ENCODE measurements at places on chromosomes 12 and 14.

GRCh38 chr12:57066245-57066644, 12.3 kb downstream of the NEMP1 start:
- DNase-seq = no peak

DNA sequence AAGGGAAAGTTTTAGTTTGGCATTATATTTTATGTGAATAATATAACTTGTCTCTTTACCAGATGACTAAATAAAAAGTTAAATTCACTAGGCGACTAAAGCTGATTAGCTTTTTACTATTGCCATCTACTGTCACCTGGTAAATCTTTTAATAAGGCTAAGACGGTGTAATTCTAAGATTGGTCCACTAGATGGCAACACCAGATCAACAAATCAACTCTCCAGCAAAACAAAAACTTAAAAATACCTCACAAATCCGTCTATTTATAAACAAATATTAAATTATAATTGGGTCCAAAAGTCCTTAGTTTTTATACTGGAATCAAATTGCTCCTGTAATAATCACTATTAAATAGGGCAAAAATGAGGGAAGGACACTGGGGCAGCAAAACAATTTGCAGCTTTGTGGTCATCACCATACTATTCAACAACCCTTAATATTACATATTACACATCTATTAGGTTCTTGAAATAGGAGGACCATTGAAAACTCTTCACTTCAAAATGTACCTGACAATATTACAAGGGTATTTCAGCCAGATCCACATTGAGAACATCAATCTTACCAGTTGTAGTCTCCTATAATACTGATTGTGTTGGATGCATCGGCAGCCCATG, 47.9 kb downstream of the GALC start:
- DNase-seq = peak; percentile 64

DNA sequence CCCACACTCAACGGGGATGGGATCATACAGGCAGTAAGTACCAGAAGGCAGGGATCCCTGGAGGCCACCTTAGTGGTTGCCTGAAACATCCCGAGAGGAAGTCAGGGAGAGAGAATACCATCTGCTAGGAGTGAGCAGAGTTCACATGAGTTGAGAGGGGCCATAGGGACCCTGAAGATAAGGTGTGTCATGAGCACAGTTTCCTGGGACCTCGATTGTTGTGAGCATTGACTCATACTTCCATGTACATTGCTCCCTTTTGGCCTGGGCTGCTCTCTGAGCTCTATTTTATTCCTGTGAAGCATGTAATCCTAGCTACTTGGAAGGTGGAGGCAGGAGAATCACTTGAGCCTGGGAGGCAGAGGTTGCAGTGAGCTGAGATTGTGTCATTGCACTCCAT, 120.5 kb downstream of the TBC1D30 start:
- no peak for DNase-seq

- no peak for DNase-seq
Observed at GRCh38 chr12:67697967-67698366, 49.4 kb downstream of the DYRK2 start.

- DNase-seq = no peak
Observed at GRCh38 chr12:69456239-69456638, 13.9 kb upstream of the FRS2 start.

GRCh38 chr14:91406982-91407381, 10.6 kb downstream of the CCDC88C start:
- DNase-seq = no peak

- no peak for DNase-seq
Observed at GRCh38 chr12:44829045-44829444, 47.1 kb downstream of the NELL2 start.

- no peak for DNase-seq
Observed at GRCh38 chr12:52295663-52296062, 4.3 kb upstream of the KRT81 start.

GRCh38 chr12:124713436-124714082, 146.1 kb upstream of the NCOR2 start:
- DNase-seq = peak; percentile 93

GRCh38 chr14:66600416-66600815, 92.5 kb downstream of the GPHN start:
- peak; percentile 26 for DNase-seq

DNA sequence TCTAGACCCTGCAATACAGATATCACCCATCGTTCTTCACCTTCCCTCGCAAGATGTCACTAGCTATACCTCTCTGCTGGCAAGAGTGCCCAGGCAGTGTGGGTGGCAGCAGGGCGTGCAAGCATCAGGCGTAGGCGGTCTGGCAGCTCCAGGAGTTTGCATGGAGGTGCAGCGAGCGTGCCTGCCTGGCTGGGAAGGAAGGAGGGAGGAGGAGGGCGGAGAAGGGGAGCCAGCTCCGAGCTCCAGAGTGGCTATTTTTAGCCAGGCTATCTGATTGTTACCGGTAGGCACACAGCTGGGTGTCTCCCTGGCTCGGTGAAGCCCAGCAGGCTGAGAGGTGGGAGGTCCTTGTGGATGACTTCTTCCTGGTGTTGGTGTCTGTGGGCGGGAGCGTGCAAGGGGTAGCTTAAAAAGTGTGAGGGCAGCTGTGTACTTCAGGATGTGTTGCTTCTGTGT, 6.2 kb downstream of the FOXJ2 start:
- DNase-seq = peak; percentile 59

DNA sequence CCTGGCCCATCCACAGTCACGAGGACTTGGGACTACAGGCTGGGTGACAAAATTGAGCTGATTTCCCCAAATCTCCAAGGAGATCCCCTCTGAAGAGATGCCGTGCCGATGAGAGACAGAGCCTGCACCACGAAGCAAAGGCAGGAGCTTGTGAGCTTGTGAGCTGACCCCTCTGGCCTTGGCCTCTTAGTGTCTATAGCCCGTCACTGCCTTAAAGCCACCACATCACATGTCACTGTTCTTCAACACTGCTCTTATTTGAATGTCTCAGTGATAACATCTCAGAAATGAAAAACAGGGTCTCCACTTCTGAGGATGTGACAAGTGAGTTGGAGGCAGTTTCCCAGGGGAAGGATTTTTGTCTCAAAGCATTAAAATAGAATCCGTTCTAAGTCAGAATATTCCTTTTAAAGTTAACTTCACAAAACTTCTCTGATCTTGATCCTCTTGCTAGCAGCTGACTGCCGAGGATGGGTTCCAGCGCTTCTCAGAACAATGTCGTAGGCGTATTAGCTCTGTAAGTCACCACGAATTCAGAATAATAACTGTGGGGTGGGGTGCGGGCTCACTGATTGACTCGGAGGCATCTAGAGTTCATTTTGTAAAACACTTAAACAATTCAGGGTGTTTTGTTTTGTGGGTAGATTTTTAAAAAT, 37.5 kb downstream of the CHST11 start:
- peak; percentile 34 for DNase-seq

- DNase-seq = peak; percentile 25
Observed at GRCh38 chr12:55908726-55909512, 18.8 kb downstream of the PYM1 start.

DNA sequence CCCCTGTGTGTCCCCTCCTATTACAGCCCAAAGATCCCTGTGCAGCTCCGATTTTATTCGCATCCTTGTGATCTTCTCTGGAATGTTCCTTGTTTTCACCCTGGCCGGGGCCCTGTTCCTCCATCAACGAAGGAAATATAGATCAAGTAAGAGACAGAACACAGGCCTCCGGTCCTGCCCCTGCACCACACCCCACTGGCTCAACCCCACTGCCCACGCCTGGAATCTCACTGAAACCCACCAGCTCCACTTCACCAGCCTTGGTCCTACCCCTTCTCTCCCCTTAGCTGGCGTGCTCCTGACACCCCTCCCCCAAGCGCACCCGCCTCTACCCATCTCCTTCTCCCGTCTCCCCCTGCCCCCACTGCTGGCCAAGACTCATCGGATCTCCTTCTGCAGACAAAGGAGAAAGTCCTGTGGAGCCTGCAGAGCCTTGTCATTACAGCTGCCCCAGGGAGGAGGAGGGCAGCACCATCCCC, 934 bp upstream of the TAPBPL start:
- DNase-seq = no peak

- DNase-seq = no peak
Observed at GRCh38 chr14:100336618-100337530, 13.7 kb downstream of the SLC25A47 start.

Data from astrocyte of the spinal cord (primary cell).